ENCODE measurements at places on chromosomes 7 and 10. TPM values are rescaled to one million over a fixed set of nuclear protein-coding genes. Genes with fewer than 3 reads are reported as not detected.

The POLR2J2 gene
- 19.2 TPM for total RNA-seq

The NPTX2 gene
- total RNA-seq: 39.1 TPM

The NPSR1 gene
- total RNA-seq: not detected

The ZNHIT1 gene
- total RNA-seq: 51.3 TPM

The ACSL5 gene
- 10.1 TPM for total RNA-seq

The ANK3 gene
- total RNA-seq: 399 TPM

The TMEM229A gene
- total RNA-seq: 9.6 TPM

The ACTR3C gene
- total RNA-seq: 9.1 TPM

The PLCE1 gene
- total RNA-seq: 11.8 TPM

The LIPF gene
- not detected for total RNA-seq

The AKR1C3 gene
- total RNA-seq: 11.5 TPM

The PTPN20 gene
- 23.8 TPM for total RNA-seq

The DPP6 gene
- total RNA-seq: 105 TPM

The GIMAP1 gene
- 1.6 TPM for total RNA-seq

GRCh38 chr10:5334196-5334880 lies 30.4 kb upstream of the UCN3 start:
- DNase-seq: no peak

DNA sequence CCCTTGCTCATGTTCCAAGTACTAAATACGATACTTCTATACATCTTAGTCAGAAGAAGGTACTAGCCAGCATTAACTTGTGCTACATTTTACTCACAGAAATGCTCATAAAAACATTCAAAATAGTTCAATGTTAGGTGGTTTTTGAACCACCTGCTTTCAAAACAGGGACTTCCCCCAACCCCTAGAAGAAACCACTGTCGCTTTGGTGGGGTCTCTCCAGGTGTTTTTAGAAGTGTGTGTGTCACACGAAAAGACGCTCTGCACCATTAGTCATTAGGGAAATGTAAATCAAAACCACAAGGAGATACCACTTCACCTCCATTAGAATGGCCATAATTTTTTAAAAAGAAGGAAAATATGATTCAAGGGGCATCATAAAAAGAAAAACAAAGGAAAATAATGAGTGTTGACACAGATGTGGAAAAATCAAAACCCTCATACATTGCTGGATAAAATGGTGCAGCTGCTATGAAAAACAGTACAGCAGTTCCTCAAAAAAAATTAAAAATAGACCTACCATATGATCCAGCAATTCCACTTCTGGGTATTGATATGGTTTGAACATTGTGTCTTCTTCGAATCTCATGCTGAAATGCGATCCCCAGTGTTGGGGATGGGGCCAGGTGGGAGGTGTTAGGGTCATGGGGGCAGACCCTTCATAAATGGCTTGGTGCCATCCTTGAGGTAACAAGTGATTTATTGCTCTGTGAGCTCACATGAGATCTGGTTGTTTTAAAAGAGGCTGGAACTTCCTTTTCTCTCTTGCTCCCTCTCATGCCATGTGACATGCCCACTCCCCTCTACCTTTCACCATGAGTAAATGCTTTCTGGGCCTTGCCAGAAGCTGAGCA lies 74.2 kb downstream of the MALSU1 start:
- DNase-seq: no peak

- no peak for DNase-seq
Observed at GRCh38 chr7:446289-446935, 73.2 kb downstream of the PDGFA start.

DNA sequence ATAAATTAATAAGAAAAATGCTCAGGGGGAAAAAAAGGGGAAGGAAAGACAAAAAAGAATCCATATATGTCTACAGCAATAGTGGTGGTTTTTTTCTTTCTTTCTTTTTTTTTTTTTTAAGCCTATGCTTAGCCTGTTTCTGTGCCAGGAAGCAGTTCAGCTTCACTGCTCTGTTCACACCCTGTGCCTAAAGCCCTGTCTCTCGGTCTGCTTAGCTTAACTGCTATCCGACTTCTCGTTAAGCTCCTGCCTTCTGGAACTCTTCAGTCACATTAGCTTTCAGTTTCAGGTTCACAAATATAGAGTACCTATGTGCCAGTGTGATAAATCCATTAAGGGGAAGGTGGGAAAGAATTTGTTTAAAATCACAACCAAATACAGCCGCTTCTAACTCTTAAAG lies 26.5 kb upstream of the NRG3 start:
- DNase-seq: no peak

- no peak for DNase-seq
Observed at GRCh38 chr10:35574924-35575352, 30.2 kb upstream of the GJD4 start.

GRCh38 chr10:103911021-103911459 lies 6.9 kb downstream of the STN1 start:
- DNase-seq: no peak

- DNase-seq: peak; percentile 76
Observed at GRCh38 chr10:103727546-103727963, 127.8 kb downstream of the SH3PXD2A start.

DNA sequence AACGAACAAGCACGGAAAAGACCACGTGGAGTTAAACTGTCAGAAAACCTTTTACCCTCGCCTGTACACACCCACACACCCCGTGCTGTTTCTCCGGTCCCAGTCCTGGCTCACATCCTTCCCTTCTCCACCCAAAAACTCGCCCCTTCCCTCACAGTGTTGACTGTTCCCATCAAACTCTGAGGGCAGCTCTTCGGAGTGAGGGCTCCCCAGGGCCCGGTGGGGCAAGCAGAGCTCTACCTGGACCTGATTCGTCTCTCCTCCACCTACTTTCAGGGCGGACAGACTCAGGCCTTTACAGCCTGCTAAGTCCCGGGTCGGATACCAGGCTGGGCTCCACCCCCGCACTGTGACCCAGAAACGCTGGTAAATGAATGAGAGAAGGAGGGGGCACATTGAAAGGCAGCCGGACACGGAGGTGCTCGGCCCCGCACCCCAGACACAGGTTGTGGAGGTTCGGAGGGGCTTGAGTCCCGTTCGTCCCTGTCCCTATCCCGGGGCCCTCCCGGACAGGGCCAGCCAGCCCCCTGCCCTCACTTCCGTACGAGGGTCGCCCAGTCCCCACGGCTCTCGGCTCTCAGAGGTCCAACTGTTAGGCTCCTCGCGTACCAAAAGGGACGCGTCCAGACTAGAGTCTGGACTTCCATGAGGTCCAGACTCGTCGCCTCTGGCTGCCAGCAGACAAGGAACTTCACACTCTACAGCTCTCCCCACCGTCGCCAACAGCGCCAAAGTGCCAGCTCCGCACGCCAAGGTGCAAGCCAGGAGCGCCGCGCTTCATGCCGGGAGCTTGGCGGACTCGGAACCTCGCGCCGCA lies 31.7 kb upstream of the ASL start:
- DNase-seq: peak; percentile 81

DNA sequence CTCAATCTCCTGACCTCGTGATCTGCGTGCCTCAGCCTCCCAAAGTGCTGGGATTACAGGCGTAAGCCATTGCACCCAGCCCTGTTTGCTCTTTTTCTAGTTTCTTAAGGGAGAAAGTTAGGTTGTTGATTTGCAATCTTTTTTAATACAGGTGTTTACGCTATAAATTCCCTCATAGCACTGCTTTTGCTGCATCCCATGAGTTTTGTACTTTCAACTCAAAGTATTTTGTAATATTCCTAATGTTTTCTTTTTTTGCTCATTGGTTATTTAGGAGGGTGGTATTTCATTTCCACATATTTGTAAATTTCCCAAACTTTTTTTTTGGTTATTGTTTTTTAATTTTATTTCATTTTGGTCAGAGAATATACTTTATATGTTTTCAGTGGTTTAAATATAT lies 11.6 kb downstream of the TPST1 start:
- no peak for DNase-seq

DNA sequence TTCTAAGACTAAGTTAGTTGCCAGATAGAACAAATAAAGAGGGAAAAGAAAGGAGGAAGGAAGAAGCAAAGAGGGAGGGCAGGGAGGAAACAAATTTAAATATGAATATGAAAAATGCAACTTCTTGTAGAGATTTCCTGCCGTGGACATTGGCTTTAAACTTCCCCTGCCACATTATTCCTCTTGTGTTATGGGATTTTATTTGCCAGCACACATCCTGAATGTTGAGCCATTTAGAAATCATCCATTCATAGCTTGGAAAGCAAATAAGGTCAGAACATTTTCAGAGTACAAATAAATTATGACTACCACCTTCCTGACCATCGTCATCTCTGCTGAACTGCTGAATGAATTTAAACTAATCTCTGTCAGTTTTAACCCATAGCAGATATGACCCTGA lies 911.9 kb upstream of the LRRN3 start:
- DNase-seq: no peak

DNA sequence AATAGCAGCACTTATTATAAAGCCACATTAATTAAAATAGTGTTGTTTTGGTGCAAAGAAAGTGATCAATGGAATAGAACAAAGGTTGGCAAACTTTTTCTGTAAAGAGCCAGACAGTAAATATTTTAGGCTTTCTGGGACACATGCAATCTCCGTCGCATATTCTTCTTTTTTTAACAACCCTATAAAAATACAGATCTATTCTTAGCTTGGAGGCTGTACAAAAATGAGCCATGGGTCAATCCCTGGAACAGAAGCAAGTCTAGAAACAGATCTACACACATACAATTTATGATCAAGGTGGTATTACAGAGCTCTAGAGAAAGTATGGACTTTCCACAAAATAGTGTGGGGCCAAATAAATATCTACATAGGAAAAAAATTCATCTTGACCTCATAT lies 71.8 kb downstream of the ARHGAP21 start:
- no peak for DNase-seq

GRCh38 chr7:128352153-128352537 lies 8.4 kb upstream of the RBM28 start:
- no peak for DNase-seq

- no peak for DNase-seq
Observed at GRCh38 chr7:42618651-42619360, 293.1 kb downstream of the C7orf25 start.

- DNase-seq: no peak
Observed at GRCh38 chr7:144936314-144936713, 100.5 kb upstream of the TPK1 start.

DNA sequence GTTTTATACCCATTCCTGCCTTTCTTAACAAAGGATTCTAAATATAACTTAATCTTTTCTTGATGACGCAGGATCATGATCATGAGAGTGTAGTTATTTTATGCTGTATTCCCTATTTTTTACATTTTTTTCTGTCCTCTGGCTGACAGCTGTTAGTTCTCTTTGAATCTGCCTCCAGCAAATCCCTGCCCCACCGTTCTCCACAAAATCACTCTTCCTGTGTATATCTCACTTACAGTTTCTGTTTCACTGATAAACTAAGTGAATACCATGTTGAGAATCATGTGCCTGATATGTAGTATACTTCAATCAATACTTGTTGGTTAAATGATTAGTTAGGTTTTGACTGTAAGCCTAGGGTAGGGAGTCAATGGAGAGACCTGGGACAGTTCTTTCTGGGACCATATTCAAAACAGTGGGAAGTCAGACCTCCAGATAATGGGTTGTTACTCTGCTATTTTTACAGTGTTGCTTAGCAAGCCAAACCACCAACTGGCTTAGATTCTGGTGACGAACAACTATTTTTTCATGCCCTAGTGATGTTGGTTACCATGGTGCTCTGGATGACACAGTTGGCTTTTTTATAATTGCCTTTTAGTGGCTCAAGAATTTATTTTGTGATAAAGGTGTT lies 12.8 kb downstream of the CNNM1 start:
- no peak for DNase-seq

- DNase-seq: no peak
Observed at GRCh38 chr7:80440883-80441282, 71.0 kb downstream of the GNAT3 start.

GRCh38 chr7:19939746-19940145 lies 166.3 kb upstream of the TMEM196 start:
- DNase-seq: no peak

- DNase-seq: no peak
Observed at GRCh38 chr7:22640269-22640668, 86.7 kb upstream of the IL6 start.

DNA sequence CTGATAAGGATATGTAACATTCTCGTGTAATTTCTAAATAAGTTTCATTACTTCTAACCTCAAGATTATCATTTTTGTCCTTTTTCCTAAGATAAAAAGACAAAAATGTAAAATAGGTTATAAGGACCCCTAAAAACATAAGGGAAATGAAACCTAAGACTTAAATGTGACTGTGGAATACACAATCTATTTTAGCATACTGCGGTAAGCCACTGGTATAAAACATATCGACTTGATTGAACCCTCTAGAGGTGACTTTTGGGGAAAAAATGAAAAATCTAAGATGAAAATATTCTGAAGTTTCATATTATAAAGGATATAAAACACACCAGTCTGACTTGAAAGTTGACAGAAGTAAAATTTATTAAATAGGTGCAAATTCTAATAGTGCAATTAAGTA lies 1.9 kb downstream of the NAMPT start:
- DNase-seq: no peak

DNA sequence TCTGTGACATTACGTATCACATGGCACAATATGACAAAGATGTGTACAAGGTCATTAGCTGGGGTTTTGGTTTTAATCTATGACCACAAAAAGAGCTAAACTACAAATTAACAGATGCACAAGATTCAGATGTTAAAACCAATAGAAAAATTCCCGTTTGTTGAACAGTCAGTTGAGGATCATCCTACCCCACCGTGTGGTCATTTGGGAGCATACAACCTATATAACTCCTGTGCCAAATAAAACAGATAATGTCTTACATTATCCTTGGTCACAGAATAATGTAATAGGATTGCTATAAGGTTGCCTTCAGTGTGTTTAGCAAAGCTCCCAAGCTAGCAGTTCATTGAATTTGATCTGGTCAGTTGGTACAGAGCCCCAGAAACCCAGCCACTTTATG lies 28.2 kb downstream of the ASNS start:
- DNase-seq: no peak

DNA sequence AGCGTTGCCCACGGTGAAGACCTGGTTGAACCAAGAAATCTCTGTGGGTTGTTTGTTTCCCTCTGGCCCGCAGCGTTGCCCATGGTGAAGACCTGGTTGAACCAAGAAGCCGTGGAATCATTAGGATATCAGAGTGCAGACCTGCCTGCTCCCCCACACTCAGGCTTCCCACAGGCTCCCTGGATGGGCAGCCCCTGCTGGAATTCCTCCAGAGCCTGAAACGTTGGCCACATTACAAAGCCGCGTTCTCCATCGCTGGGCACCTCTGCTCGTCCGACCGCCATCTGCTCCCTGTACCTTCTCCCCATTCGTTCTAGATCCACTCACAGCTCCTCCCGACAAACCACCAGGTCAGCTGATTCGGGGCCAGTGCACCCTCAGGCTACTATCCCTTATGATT lies 266.9 kb upstream of the SHH start:
- DNase-seq: no peak
